ENCODE measurements at places on chromosomes 7 and 10.

- no peak for DNase-seq
Measured at GRCh38 chr10:1661859-1662437, 75.4 kb downstream of the ADARB2 start.

DNA sequence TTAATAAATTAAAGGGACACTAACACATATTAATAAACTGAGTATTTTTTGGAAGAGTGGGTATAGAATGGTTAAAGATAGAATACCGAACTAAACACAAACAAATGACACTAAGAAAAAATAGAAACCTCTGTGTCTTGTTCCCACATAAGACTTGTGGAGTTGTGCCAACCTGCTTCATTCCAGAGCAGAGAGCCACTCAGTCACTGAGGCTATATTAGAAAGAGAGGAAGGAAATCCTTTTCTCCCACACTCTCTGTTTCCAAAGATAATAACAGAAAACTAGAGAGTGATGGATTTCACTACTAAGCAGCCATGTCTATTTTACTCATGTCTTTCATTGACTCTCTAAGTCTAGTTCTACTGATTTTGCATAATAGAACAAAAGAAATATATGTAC, 26.0 kb downstream of the CTNNA3 start:
- DNase-seq: no peak

GRCh38 chr10:6297951-6298381, 95.2 kb downstream of the PFKFB3 start:
- DNase-seq: no peak

DNA sequence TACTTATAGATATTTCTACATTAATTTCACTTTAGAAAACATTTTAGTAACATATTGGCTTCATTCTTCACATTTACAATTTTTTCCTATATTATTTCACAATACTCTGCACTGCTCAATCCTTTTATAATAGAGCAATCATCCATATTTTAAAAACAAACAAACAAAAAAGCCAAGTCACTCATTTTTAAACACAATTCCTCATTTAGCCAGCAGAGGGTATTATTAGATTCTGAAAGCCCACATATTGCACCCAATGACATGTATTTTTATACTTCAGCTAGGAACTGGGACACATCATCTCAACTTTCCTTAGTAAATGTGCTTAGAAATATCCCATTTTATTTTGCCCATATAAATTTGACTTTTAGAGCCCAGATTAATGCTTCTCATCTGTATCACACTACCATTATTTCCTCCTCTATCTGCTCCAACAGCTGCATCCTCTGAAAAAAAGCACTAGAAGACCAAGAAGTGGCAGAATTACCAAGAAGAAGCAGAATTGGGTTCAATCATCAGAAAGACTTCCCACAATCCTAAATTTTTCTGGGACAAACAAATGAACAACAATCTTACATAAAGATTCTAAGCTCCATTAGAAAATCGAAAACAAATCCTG, 29.5 kb downstream of the CTNNA3 start:
- DNase-seq: no peak

- DNase-seq: no peak
Measured at GRCh38 chr10:36283827-36284226, 641.7 kb upstream of the FZD8 start.

DNA sequence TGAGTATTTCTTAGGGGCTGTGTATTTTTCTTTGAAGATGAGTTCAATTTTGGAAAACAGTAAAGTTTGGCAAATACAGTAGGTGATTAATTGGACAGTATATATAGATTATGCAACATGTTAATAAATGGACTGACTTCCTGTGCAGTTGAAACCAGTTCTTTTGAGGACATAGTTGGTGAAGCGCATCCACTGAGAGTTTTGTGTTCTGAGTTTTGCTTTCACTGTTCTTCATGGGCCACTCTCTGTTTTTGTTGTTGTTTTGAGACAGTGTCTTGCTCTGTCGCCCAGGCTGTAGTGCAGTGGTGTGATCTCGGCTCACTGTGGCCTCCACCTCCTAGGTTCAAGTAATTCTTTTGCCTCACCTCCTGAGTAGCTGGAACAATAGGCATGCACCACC, 109.0 kb downstream of the SDHAF3 start:
- DNase-seq: no peak

- no peak for DNase-seq
Measured at GRCh38 chr10:43598446-43598845, 7.8 kb upstream of the ZNF485 start.

- DNase-seq: no peak
Measured at GRCh38 chr7:2667843-2668242, 20.2 kb upstream of the AMZ1 start.

DNA sequence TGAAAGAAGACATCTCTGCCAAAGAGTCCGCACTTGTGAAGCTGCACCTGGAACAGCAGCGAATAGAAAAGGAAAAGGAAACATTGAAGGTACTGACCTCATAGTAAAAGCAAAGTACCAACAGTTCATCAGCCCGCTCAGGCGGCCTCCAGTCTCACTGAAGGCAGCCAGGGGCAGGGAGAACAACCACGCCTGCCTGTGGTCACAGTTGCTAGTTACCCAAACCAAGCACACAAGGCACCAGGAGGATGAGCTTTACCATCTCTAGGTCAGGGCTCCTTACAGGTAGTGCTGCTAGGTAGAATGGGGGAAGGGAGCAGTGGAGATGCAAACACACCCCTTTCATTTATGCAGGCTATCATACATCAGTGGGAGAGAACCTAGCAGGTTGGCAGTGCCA, 39.8 kb downstream of the CFAP58 start:
- no peak for DNase-seq

Data from left hindlimb (tissue), 1 donor.